ENCODE measurements at places on chromosomes 12 and 14.

DNA sequence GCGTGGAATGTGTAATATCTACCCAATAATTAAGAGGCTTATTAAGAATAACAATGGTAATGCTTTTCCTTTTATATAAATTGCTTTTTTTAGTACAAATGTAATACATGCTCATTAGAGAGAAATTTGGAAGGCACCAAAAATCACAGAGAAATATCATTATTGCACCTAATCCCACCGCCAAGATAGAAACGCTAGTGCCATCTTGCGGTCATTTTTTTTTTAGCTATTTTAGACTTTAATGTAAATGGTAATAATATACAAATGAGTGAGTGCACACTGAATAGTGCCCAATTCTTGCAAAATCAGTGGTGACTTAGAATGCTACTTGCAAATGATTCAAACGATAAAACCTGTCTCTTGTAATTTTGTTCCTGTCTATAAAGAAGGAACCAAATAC lies 576.8 kb upstream of the TMEM132C start:
- DNase-seq: no peak

DNA sequence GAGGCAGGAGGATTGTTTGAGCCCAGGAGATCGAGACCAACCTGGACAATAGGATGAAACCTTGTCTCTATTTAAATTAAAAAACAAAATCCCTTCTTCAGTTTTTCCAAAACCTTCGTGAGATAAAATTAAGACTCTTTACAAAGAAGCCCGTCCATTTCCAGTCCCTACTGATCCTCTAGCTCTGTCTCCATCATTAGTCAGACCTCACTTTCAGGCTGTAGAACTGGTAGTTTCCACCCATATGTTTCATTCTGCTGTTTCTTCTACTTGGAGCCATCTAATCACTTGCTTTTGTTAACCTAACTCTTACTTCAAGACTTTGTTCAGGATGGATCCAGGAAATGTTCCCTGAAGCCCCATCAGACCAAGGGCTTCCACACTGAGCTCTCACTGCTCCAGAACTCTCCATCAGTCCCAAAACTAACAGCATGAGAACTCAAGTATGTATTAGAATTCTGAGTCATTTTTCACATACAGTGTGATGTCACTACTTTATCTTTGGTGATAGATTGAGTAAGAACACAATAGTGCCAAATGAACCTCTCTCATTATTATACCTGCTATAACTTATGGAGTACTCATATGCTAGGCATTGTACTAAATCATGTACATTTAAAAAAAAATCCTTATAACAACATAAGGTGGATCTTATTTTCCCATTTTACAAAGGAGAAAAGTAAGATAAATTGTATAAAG lies 90.8 kb downstream of the PRICKLE1 start:
- DNase-seq: no peak

DNA sequence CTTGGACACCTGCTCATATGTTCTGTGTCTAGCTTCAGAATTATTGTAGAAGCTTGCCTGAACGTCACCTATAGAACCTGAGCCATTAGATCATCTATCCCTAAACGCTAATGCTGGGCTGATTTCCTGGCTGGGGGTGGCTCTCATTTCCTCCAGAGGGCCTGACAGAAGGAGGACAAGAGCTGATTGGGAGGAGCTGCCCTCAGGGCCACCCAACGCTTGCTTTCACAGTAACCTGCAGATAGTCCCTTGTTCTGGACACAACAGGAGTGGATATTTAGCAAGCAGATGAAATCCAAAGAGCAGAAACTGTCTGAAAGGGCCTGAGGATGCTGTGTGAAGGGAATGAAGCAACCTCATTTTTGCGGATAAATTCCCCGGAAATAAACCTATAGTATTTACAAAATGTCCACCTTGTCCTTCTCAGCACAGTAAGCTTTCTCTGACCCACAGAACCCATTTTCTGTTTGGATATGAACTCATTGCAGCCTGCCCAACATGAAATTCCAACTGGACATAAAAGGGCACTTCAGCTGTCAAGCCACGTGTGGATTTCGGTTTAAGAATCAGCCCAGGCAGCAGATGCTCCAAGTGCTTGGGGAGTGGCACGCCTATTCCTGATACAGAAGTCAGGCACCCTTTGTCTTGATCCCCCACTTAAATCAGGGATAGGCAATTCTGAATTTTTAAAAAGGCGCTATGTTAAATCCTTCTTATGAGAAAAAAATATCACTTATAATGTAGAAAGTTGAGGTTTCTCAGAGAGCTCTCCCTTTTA lies 32.8 kb upstream of the TUBA1C start:
- no peak for DNase-seq

GRCh38 chr14:94284221-94284620 lies 8.8 kb downstream of the SERPINA10 start:
- DNase-seq: no peak

DNA sequence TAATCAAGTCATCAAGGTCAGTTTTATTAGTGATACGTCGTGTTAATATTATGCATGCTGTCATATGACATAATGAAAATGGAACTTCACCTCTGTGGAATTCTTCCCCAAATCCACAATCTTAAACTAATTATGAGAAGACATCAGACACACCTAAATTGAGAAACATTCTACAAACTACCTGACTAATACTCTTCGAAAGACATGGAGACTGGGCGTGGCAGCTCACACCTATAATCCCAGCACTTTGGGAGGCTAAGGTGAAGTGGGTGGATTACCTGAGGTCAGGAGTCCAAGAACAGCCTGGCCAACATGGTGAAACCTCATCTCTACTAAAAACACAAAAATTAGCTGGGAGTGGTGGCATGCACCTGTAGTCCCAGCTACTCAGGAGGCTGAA lies 33.3 kb upstream of the KRAS start:
- no peak for DNase-seq

- DNase-seq: no peak
Measured at GRCh38 chr14:99728231-99728920, 44.3 kb downstream of the CYP46A1 start.

DNA sequence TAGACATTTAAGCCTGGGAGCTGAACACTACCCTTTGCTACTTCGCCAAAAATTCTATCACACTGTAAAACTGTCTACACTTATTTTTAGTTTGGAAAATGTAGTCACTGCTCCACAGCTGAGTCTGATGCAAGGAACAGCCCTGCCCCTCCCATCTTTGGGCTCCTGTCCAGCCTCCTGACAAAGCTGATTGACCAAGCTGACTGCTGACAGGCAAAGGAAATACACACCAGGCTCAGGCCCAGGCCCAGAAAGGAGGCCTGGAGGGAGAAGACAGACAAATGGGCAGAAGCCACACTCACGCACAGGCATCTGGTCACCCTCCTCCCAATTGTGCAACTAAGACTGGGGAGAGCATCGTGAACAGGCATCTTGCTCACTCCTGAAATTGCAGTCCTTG lies 55.3 kb downstream of the ISCA2 start:
- DNase-seq: no peak

- DNase-seq: no peak
Measured at GRCh38 chr14:51879170-51879569, 18.8 kb downstream of the GNG2 start.

DNA sequence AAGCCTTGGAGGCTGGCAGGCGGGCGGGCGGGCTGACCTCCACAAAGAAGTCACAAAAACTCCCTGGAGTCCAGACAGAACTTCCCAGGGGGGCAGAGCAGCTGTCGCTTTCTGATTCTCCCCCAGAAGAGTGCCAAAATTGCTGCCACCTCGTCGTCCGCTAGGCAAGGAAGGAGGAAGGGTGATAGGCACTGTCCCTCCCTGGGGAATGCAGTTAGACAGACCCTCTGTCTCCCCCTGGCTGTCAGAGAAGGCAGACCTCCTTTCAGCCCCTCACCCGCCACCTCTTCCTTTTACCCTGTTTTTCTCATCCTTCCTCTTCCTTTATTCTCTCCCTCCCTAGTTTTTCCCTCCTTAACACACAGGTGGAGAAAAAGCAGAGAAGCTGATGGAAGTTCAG lies 18.7 kb downstream of the GRIN2B start:
- no peak for DNase-seq

- no peak for DNase-seq
Measured at GRCh38 chr12:47394070-47394469, 311.8 kb downstream of the RPAP3 start.

- no peak for DNase-seq
Measured at GRCh38 chr14:72844524-72844923, 49.4 kb downstream of the DPF3 start.

- DNase-seq: no peak
Measured at GRCh38 chr14:104687601-104688504, 1.6 kb upstream of the INF2 start.

DNA sequence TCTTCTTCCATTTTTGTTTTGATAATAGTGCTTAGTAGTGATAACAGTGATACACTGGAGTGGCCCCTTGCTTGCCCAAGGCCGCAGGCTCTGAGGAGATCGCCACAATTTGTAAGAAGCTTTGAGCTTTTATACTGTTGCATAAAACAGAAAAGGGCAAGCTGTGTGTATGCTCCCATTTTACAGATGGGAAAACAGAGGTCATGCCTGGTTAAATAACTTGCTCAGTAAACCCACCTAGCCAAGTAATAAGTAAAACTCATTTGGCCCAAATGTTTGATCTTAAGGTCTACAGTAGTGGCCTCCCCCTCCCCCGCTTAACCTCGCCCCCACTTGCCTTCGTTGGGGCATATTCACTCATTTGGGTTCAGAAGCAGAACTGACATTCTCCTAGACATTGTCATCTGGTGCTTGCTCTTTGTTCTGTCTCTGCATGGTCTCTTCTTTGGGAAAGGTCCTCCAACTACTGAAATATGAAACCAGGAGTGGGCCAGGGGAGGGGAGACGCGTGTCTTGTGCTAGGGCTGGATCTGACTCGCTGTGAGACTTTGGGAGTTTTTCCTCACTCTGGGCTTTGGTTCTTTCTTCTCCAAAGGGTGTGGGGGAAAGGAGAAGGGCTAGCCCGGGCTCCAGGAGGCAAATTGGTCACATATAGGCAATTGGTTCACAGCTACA lies 88.1 kb downstream of the PAPOLA start:
- DNase-seq: no peak

DNA sequence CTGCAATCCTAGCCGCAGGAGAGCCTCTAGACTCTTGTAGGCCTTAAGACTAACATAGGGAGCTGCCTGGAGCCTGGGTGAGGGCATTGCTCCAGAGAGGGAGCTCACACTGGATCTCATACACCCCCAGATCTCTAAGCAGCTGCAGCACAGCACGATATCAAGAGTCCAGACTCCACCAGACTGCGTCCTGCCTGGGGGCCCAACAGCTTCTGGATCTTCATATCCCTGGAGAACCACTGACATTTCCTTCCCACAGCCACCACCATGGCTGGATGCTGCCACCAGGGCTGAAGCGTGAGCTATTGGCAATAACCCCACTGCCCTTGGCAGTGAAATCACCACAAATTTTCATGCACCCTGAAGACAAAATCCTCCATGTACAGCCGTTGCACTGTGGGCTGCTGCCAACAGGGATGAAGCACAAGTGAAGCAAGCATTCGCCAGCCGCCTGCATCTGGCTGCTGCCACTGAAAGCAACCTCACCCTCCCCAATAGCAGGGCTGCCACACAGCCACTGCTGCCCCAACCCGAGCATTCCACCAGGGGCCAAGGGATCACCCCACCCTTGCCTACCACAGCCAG lies 28.2 kb downstream of the CACNA2D4 start:
- no peak for DNase-seq

DNA sequence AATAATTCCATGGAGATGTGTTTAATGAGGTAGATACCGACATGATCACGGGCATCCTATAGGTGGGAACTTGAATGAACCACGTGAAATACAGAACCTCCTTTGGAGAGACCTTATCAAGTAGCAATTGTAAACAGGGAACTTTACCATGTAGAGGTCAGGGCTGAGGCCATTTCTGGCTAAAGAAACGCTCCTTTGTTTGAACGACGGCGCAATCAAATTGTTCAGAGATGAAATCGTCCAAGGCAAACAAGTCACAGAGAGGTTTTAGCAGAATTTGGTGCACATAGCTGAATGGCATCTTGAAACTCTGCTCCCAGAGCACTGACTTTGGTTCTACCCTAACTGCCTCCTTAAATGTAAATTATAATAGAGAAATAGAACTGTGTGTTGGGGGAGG lies 9.8 kb downstream of the PRIMA1 start:
- DNase-seq: no peak

DNA sequence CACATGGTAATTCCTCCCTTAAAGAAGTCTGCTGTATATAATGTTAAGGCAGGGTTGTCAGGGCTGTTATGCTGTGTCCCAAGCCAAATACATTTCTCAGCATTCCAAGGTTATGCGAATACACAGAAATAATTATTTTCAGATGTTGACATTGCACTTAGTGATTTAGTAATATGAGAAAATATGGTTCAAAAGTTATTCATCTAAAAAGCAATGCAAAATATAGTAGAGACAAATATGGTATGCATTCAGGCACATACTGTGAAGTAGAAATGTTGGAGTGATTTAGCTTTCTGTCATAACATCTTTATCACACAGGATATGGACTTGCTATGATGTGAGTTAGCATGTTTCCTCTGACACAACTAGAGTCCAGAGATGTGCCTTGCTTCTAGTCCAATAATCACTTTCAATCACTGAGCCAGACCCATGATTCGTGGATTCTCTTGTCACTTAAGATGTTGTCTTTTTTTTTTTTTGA lies 70.0 kb downstream of the PDE3A start:
- no peak for DNase-seq
